GM13977 (cell line): ENCODE measurements at places on chromosomes 6 and 20.

- no peak for DNase-seq
These were observed 119.0 kb upstream of the PRSS16 start for GRCh38 chr6:27128311-27129094.

DNA sequence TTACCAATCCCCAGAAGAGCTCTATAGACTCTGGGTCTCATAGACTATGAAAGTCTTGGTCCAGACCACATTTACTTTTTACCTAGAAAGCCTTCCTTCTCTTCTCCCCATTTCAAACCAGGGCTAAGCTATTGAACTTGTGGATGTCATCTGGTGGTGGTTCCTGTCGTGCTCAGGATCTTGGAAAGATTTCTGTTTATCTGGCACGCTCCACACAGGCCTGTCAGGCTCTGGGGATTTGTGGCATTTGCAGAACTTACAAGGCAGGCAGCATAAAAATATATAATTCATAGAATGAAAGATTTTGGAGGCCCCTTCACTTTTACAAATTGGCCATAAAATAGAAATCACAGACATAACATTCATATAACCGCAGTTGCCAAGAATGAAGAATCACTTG is 188.1 kb downstream of the UST start:
- no peak for DNase-seq

- no peak for DNase-seq
These were observed 112.2 kb upstream of the TNFAIP3 start for GRCh38 chr6:137754866-137755265.

DNA sequence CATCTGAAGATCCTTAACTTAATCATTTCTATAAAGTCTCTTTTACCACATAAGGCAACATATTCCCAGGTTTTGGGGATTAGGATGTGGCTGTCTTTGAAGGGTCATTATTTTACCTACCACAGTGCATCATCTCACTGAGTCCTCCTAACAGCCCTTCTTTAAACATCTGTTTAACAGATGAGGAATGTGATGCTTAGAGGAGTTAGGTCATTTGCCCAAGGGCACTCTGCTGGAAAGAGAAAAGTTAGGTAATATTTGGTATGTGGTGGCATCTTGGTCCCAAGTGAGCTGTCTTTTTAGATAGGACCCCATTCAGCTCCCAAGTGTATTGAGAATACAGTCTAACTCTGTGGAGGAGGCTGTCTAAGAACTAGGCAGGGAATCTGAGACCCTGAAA is 11.0 kb downstream of the MMP24 start:
- no peak for DNase-seq

GRCh38 chr6:44411141-44411540 is 23.6 kb downstream of the CDC5L start:
- no peak for DNase-seq

DNA sequence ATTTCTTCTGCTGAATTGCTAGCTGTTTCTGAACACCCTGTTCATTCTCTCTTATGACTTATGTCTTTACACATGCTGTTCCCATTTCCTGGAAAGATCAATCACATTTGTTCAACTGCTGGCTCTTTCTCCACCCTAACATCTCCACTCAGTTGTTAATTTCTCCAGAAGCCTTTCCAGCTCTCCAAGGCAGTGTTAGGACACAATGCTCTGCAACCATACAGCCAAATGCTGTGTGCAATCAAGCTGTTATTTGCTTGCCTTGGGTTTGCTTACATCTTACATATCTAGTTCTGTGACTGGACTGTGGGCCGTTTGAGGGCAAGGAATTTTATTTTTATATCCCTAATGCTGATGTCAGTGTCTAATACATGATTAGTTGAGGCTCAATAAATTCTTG is 24.2 kb upstream of the CITED2 start:
- DNase-seq = no peak

- no peak for DNase-seq
These were observed 69.1 kb upstream of the BTN3A2 start for GRCh38 chr6:26295691-26296555.
